ENCODE measurements at places on chromosomes 16 and 17. TPM values are rescaled to one million over a fixed set of nuclear protein-coding genes. Genes with fewer than 3 reads are reported as not detected.

- no peak for DNase-seq
Measured at GRCh38 chr17:57697891-57698711, 47.0 kb downstream of the CCDC182 start.

DNA sequence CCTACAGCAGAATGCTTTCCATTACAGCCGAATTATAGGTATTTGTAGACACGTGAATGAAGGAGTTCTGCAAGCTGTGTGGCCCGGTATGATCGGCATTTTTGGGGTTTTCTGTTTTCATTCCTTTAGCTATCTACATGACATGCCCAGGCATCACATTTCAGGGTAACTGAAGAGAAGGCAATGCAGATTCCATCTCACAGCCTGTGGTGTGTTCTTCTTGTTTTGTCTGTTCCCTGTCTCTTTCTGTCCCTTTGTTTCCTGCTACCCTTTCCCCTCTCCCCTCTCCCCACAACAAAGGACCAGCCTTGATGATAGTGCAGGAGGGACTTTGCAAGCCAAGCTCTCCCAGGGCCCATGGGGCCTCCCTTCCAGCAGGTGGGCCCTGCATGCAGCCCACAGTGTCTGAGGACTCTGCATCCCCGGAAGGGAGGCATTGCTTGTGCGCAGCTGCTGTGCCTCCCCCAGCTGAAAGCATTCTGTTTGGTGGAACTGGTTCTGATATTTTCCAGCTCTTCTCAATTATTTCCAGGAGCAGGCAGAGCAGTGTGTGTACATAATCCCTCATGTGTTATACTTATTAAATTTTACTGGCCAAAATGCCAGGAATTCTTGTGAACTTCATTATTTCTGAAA lies 207.4 kb downstream of the RPTOR start:
- no peak for DNase-seq

GRCh38 chr17:8670421-8670820 lies 39.9 kb upstream of the MYH10 start:
- DNase-seq, result no peak

The NXPH3 gene
- total RNA-seq, result 93.4 TPM

GRCh38 chr17:76716146-76716838 lies 5.5 kb upstream of the MXRA7 start:
- DNase-seq, result no peak

- no peak for DNase-seq
Measured at GRCh38 chr16:8948831-8949230, 14.9 kb downstream of the USP7 start.

The CCNF gene
- total RNA-seq, result 48.2 TPM

- no peak for DNase-seq
Measured at GRCh38 chr16:88761830-88762229, 23.2 kb downstream of the PIEZO1 start.

The NPW gene
- total RNA-seq, result not detected

- DNase-seq, result no peak
Measured at GRCh38 chr16:23929237-23929636, 93.5 kb downstream of the PRKCB start.

DNA sequence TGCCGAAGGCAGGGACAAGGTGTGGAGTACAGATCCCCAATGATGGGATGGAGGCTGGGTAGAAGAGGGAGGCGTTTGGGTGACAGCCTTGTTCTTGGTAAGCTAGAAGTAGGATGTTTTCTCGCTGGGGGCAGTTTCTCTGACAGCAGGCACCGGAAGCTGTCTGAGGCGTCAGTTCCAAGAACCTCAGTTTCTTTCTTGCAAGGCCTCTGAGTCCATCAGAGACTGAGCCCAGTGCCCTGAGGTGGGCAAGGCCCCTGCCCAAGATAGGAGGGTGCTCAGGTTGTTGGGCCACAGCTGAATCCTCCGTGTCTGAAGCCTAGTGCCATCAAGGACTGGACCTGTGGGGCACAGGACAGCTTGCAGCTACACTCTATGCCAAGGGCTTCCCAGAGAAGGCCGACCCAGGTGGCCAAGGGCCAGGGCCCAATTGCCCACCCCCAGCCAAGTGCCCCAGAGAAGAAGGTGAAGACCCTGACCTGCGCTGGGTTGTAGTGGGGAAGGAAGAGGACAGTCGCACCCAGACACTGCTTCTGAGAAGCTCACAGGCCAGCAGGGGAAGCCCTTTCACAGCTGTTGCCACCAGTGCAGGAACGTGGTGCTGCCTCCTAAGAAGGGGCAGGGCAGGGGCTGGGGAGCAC lies 13.1 kb downstream of the CYB5D2 start:
- no peak for DNase-seq

- no peak for DNase-seq
Measured at GRCh38 chr16:22353191-22353919, 21.1 kb downstream of the CDR2 start.

DNA sequence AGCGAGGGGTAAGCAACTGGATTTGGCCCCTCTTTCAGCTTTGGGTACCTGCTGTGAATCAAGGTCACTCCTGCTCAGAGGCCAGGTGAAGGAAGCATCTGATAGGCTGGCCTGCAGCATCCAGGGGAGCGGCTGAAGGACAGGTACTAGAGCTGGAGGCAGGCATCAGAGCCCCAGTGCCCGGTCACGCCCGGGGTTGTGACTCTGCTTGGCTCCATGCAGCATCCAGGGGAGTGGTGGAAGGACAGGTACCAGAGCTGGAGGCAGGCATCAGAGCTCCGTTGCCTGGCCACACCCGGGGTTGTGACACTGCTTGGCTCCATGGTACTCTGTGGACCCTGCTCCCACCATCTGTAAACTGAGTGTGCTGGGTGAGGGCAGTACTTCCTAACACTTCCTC lies 189.7 kb downstream of the XYLT1 start:
- no peak for DNase-seq

DNA sequence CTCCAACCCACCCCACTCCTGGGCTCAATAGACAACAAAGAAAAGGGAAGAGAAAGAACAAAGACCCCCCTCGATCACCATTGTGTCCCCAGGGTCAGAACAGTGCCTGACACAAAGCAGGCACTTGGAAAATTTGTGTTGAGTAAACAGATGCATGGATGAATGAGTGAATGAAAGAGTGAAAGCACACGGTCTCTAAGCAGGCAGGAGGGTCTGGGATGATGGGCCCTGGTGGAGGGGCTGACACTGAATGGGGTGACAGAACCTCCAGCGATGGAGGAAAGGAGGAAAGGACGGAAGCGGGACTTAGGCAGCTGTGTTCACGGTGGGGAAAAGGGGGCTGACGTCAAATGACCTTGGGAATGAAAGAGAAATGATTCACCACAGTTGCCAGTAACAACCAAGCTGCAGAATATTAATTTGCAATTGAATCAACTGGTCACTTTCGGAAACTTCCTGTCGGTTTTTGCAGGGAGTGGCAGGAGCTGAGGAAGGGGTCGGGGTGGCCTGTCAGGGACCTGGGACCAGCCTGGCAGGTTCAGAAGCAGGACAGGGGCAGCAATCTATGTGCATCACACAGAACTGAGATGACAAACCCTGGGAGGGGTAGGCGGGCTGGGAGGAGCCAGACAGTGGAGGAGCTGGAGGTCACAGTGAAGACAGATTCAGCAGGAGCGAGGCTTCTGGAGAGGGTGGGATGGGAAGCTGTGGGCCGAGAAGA lies 6.7 kb upstream of the GAST start:
- no peak for DNase-seq

- DNase-seq, result no peak
Measured at GRCh38 chr16:72182976-72183375, 11.0 kb upstream of the PMFBP1 start.

The SLC52A1 gene
- total RNA-seq, result not detected

DNA sequence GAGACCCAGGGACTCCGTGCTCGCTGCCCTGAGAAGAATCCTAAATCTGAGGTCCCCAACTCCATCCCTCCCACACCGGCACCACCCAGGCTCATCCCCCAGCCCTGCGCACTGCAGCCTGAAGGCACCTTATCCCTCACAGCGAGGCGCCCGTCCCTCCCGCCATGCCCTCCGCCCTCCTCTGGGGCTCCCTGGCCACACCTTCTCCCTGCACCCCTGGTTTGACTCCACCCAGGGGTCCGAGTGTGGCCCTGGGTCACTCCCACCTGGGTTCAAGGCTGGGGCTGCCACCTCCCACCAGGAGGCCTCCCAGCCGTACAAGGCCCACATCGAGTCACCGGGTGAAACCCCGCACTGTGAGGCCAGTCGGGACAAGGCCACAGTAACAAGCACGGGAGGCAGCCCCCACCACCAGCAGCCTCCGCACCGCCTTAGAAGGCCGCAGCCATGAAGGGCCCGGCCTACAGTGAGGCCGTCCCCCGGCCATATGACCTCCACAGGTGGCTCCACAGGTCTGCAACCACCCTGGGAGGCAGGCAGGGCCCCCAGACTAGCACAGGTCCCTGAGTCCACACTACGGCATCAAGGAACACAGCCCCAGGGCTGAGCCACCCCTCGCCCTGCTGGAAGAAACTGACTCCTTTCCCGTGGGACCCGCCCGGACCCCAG lies 8.3 kb downstream of the HAGH start:
- no peak for DNase-seq

DNA sequence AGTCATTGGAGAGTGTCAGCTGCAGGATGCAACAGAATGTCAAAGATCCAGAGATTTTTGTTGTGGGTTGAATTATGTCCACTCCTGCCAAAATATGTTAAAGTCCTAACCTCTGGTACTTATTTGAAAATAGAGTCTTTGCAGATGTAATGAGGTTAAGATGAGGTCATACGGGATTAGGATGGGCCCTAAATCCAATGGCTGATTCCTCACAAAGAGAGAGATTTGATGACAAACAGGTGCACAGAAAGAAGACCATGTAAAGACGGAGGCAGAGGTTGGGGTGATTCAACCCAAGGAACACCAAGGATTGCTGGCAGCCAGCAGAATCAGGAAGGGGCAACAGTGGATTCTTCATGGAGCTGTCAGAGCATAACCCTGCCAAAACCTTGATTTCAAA lies 34.5 kb upstream of the USP22 start:
- no peak for DNase-seq

GRCh38 chr17:47641202-47641601 lies 8.5 kb upstream of the KPNB1 start:
- DNase-seq, result no peak

The TBC1D3H gene
- total RNA-seq, result not detected
